Activated B cell treated with CpG ODN at 0.5 μM for 24 hours (primary cell): ENCODE measurements at places on chromosomes 5 and 9. TPM values are rescaled to one million over a fixed set of nuclear protein-coding genes. Genes with fewer than 3 reads are reported as not detected.

ZNF883 gene
- total RNA-seq, result 0.33 and 1.0 TPM in 2 replicates

BDP1 gene
- 46.2 and 50.4 TPM in 2 replicates for total RNA-seq

DNAJC21 gene
- total RNA-seq, result 44.0 and 48.0 TPM in 2 replicates

OR1Q1 gene
- total RNA-seq, result not detected in 2 replicates

CSF1R gene
- total RNA-seq, result 0.44 and 0.69 TPM in 2 replicates

SLC25A2 gene
- 2.6 and 3.9 TPM in 2 replicates for total RNA-seq

NTNG2 gene
- 2.1 and 3.1 TPM in 2 replicates for total RNA-seq

GNA14 gene
- not detected in 2 replicates for total RNA-seq

PGM5 gene
- total RNA-seq, result not detected in 2 replicates

FAM151B gene
- total RNA-seq, result 0.47 TPM in 1 of 2 replicates, not detected in the other

LRSAM1 gene
- total RNA-seq, result 19.4 and 23.9 TPM in 2 replicates

GRCh38 chr5:50653946-50654345 is 12.5 kb upstream of the PARP8 start:
- peak overlapping the region; percentile 49 for H3K4me3 ChIP-seq
- peak; percentile 17 for DNase-seq
- H3K27me3 ChIP-seq, result no peaks in the 10 kb centered on the region
- no peaks in the 10 kb centered on the region for H3K36me3 ChIP-seq

GRCh38 chr5:32587067-32587551 is 1.8 kb downstream of the SUB1 start:
- H3K4me1 ChIP-seq, result peaks cover 74% of the 10 kb centered on the region
- no peaks in the 10 kb centered on the region for H3K27me3 ChIP-seq
- no peak for DNase-seq
- no peak overlapping the region for H3K27ac ChIP-seq
- H3K4me3 ChIP-seq, result peak overlapping the region; percentile 91

- H3K4me3 ChIP-seq, result no peak overlapping the region
- H3K27ac ChIP-seq, result no peak overlapping the region
- DNase-seq, result no peak
- peaks cover 5% of the 10 kb centered on the region for H3K27me3 ChIP-seq
These were observed 278.2 kb downstream of the SLIT3 start for GRCh38 chr5:169022718-169023117.

GRCh38 chr5:17330386-17330785 is 113.0 kb downstream of the BASP1 start:
- no peak overlapping the region for H3K27ac ChIP-seq
- H3K4me3 ChIP-seq, result no peak overlapping the region
- no peaks in the 10 kb centered on the region for H3K4me1 ChIP-seq
- no peak for DNase-seq

DNA sequence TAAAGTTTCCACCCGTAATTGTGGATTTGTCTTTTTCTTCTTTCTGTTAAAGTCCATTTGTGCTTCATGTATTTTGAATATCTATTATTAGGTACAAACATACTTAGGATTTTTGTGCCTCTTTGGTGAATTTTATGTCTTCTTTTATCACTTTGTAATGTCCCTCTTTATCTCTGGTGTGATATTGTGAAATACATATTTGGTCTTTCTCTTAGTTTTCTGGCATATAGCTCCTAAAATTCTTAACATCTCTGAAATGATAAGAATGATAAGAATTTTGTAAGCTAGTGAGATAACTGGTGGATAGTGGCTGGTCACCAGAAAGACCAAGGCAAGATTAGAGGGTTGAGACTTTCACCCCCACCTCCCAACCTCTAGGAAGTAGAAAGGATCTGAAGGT is 111.1 kb downstream of the KCTD16 start:
- H3K4me1 ChIP-seq, result no peaks in the 10 kb centered on the region
- H3K27ac ChIP-seq, result no peak overlapping the region
- no peak overlapping the region for H3K4me3 ChIP-seq
- no peaks in the 10 kb centered on the region for H3K36me3 ChIP-seq
- no peak for DNase-seq

GRCh38 chr5:15566789-15567188 is 66.8 kb downstream of the FBXL7 start:
- no peaks in the 10 kb centered on the region for H3K36me3 ChIP-seq
- H3K27me3 ChIP-seq, result no peaks in the 10 kb centered on the region
- no peak for DNase-seq
- no peaks in the 10 kb centered on the region for H3K4me1 ChIP-seq
- no peak overlapping the region for H3K4me3 ChIP-seq
- no peak overlapping the region for H3K27ac ChIP-seq

- H3K4me1 ChIP-seq, result peaks cover 29% of the 10 kb centered on the region
- H3K4me3 ChIP-seq, result no peak overlapping the region
- H3K27me3 ChIP-seq, result no peaks in the 10 kb centered on the region
- no peak overlapping the region for H3K27ac ChIP-seq
- peaks cover 20% of the 10 kb centered on the region for H3K36me3 ChIP-seq
- no peak for DNase-seq
These were observed 23.3 kb upstream of the MGAT1 start for GRCh38 chr5:180825768-180826525.

GRCh38 chr5:28779161-28779754 is 1740.9 kb upstream of the CDH9 start:
- H3K36me3 ChIP-seq, result no peaks in the 10 kb centered on the region
- no peaks in the 10 kb centered on the region for H3K4me1 ChIP-seq
- no peak for DNase-seq
- no peaks in the 10 kb centered on the region for H3K27me3 ChIP-seq
- no peak overlapping the region for H3K27ac ChIP-seq
- H3K4me3 ChIP-seq, result no peak overlapping the region

DNA sequence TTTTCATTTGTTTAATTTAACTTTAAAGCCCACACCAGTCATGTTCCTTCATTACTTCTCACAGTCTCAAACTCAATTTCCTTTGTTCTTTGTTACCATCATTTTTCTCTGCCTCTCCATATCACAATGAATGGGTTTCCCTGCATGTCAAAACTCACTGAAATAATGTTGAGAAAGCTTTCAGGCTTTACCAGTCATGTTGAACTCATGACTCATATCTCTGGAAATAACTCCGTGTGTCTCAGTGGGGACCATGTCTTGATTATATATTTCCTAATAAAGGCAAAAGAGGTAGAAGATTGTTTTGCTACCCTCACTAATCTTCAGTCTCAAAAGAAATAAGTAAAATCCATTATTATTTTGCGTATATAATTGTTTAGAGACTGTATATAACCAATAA is 231.2 kb downstream of the CHSY3 start:
- H3K4me1 ChIP-seq, result no peaks in the 10 kb centered on the region
- no peak for DNase-seq
- H3K27ac ChIP-seq, result no peak overlapping the region
- H3K36me3 ChIP-seq, result no peaks in the 10 kb centered on the region

DNA sequence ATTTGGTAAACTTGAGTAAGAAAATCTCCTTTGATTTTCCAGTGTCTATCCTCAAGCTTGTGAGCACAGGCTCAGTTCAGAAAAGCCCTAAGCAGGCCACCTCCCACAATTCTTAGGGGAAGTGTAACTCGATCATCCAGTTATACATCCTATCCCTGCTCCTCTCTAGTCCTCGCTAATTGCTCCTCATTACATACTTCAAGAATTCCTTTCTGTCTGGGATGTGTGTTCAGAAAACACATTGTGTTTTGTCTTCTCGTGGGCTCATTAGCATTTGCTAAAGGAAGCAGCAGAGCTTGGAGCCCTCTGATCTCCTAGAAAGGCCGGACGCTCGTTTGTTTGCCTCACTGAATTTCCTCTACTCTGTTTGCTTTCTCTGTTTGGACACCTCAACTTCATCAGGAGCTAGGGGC is 268.2 kb upstream of the RFX3 start:
- no peaks in the 10 kb centered on the region for H3K4me1 ChIP-seq
- no peak overlapping the region for H3K4me3 ChIP-seq
- no peak overlapping the region for H3K27ac ChIP-seq
- H3K27me3 ChIP-seq, result peaks cover 7% of the 10 kb centered on the region

- no peaks in the 10 kb centered on the region for H3K4me1 ChIP-seq
- no peak overlapping the region for H3K27ac ChIP-seq
- peaks cover 3% of the 10 kb centered on the region for H3K27me3 ChIP-seq
- H3K36me3 ChIP-seq, result no peaks in the 10 kb centered on the region
These were observed 374.8 kb upstream of the KIF2A start for GRCh38 chr5:61931236-61931635.

DNA sequence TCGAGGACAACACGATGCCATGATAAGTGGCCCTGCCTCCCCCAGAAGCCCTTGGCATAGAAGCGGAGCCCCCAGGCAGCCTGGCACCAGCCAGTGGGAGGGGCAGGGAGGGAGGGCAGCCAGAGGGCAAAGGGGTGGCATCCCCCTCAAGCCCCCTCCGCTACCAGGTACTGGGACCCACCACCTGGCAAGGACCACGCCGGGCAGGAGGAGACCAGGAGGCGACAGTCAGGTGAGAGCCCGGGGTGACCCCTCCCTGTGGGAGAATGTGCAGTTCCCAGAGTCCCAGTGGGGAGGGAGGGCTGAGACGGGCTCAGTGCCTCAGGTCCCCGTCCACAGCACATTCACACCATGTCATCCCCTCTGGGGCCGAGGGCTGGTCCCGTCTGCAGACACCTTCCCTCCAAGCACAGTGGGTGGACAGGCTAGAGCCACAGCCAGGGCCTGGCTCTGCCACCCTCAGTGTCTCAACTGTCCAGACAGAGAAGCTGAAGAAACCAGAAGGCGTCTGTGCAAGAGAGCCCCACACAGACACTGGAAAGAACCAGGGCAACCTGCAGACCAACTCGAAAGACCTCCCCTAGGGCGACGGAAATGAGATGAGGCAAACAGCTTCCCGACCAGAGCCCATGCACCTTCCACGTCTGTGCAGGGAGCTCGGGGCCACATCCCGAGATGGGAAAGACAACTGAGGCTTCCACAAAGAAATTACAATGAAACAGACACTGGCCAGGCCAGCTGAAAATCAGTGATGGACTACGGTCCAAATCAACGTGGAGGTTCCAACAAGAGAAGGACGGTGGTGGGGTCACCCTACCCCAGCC is 11.1 kb downstream of the BRD3 start:
- no peak overlapping the region for H3K4me3 ChIP-seq
- H3K27ac ChIP-seq, result no peak overlapping the region
- no peaks in the 10 kb centered on the region for H3K27me3 ChIP-seq
- DNase-seq, result no peak
- peaks cover 11% of the 10 kb centered on the region for H3K36me3 ChIP-seq
- peaks cover 39% of the 10 kb centered on the region for H3K4me1 ChIP-seq

- peaks cover 62% of the 10 kb centered on the region for H3K4me1 ChIP-seq
- no peak for DNase-seq
- peak overlapping the region; percentile 77 for H3K27ac ChIP-seq
These were observed 32.0 kb downstream of the SLC46A2 start for GRCh38 chr9:112858625-112859147.

GRCh38 chr9:95809686-95810085 is 65.8 kb upstream of the ERCC6L2 start:
- no peak for DNase-seq
- no peak overlapping the region for H3K4me3 ChIP-seq
- peaks cover 6% of the 10 kb centered on the region for H3K4me1 ChIP-seq
- no peak overlapping the region for H3K27ac ChIP-seq
- peaks cover 3% of the 10 kb centered on the region for H3K36me3 ChIP-seq

DNA sequence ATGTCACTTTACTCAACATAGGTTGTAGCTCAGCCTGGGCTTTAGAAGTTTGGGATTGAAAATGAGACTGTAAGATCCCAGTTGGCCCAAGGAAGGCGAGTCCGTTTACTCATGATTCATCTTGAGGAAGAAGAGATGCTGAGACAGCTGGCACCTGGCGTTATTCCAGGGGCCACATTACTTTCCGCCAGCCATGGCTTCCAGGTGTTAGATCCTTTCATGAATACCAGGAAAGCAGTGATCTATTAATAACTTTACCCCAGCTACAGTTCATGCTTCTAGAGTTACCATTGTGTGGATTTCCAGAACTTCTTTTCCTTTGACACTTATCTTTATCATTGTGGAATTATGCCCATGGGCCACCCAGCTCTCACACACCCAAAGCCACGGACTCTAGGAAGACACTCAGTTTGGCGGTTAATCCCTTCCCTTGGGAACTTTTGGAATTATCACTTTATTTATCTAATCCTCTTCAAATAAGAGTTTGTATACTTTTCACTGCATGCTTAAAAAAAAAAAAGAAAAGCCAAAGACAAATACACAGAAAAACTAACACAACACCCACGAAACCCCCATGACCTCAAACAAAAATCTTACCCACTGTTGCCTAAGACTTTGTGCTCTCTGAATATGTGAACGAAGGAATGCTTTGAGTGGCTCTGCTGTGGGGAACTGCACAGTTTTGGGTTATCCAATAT is 26.9 kb downstream of the RAI14 start:
- no peak overlapping the region for H3K4me3 ChIP-seq
- H3K27me3 ChIP-seq, result no peaks in the 10 kb centered on the region
- H3K36me3 ChIP-seq, result no peaks in the 10 kb centered on the region
- H3K27ac ChIP-seq, result no peak overlapping the region

- no peak overlapping the region for H3K4me3 ChIP-seq
- no peaks in the 10 kb centered on the region for H3K36me3 ChIP-seq
- no peaks in the 10 kb centered on the region for H3K4me1 ChIP-seq
- no peaks in the 10 kb centered on the region for H3K27me3 ChIP-seq
These were observed 728.2 kb downstream of the BRINP1 start for GRCh38 chr9:118640836-118641560.

DNA sequence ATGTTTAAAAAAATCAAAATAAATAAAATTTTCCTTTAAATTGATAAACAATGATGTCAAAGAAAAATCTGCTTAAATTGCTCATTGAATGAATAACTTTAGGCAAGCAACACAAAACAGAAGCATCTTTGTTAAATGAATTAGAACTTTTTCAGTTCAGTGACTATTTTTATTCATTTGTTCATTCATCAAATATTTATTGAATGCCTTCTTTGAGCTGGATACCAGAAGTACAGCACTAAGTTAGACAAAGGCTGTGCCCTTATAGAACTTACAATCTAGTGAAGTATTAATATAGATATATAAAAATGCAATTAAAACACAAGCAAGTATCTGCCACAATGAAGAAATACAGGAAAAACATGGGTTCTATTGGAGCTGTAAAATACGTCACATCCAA is 10.8 kb downstream of the FNIP1 start:
- no peaks in the 10 kb centered on the region for H3K27me3 ChIP-seq
- peaks cover 50% of the 10 kb centered on the region for H3K4me1 ChIP-seq
- no peak overlapping the region for H3K4me3 ChIP-seq
- H3K36me3 ChIP-seq, result peaks cover 22% of the 10 kb centered on the region

DNA sequence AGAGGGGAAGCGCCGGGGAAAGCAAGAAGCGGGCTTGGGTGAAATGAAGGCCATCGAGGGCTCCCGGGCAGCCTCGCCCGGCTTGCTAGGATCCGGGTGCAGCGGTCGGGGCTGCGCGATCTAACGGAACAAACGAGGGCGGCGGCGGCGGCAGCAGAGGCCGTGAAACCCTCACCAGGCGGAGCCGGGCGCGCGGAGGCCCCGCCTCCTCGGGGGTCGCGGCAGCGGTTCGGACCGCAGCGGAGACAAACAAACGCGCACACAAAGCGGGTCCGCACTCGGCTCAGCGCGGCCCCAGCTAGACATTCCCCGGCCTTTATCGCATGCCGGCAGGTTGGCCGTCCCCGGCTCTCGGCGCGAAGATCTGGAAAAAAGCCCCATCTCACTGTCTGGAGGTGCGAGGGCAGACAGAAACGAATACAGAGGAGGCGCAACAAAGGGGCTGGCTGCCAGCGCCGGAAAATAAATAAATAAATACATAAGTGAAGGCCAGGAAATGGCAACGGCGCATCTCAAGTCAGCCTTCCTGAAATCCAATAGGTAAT is 10.5 kb upstream of the TRIM36 start:
- H3K27me3 ChIP-seq, result peaks cover 74% of the 10 kb centered on the region
- H3K27ac ChIP-seq, result no peak overlapping the region
- no peaks in the 10 kb centered on the region for H3K36me3 ChIP-seq
- peak; percentile 49 for DNase-seq
- H3K4me3 ChIP-seq, result peak overlapping the region; percentile 87

GRCh38 chr5:123530728-123531127 is 18.8 kb downstream of the CSNK1G3 start:
- H3K27ac ChIP-seq, result no peak overlapping the region
- no peaks in the 10 kb centered on the region for H3K27me3 ChIP-seq
- H3K4me3 ChIP-seq, result no peak overlapping the region
- peaks cover 69% of the 10 kb centered on the region for H3K4me1 ChIP-seq
- no peak for DNase-seq
